Cardiac muscle cell (in vitro differentiated cells and primary cell): ENCODE measurements at places on chromosomes 4 and X. TPM values are rescaled to one million over a fixed set of nuclear protein-coding genes. Genes with fewer than 3 reads are reported as not detected.

DNA sequence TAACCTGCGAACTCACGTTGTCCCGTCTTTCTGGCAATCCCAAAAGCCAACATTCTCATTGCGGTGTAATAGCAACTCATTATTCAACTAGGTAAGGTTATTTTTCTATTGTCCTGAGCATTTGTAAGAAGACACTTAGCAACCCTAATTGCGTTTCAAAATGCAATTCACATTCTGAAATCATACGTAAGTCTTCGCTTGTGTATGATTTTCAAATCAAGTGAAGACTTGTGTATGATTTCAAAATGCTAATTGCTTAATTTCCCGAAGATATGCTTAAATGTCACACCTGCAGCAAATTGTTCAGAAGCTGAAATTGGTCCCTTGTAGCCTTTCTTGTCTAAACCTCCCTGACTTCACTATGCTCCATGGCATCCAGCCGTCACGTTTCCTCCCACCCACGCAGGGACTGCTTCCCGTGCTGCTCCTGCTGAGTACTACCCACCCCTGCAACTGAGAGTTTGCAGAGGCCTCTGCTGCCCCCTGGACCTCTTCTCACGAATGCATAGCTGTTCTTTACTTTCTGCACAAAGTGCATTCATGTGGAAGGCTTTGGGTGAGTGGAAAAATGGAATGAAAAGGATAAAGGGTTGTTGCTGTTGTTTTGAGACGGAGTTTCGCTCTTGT lies 40.8 kb upstream of the CLDN24 start:
- no peak for DNase-seq

Gene MAGEA11
- not detected in 2 replicates for total RNA-seq

Gene IL9R
- total RNA-seq: 0.07 TPM in 1 of 2 replicates, not detected in the other

GRCh38 chr4:64272432-64272831 lies 136.8 kb downstream of the TECRL start:
- no peak for DNase-seq
